ENCODE measurements at places on chromosomes 6 and 20. TPM values are rescaled to one million over a fixed set of nuclear protein-coding genes. Genes with fewer than 3 reads are reported as not detected.

DNA sequence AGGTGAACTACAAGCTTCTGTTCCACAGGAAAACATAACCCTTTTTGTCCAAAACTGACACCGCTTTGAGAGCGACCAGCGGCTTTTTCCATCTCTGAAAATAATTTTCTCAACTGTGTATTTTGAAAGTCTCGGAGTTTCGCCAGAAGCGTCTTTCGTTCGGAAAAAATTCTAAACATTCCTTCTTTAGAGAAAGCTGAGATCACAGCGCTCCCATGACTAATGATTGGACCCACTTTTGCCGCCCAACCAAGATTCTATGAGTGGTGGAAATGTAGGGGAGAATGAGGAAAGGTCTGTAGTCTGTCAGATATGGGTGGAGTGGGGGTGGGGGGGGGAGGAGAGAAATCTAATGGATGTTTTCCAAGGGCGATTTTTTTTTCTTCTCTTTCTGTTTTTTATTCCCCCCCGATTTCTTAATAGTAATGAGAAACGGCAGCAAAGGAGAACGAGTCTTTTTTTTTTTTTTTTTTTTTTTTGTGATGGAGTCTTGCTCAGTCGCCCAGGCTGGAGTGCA, 189.3 kb downstream of the TRIM27 start:
- no peaks in the 10 kb centered on the region for H3K4me1 ChIP-seq
- peaks cover 3% of the 10 kb centered on the region for H3K27me3 ChIP-seq
- H3K36me3 ChIP-seq: no peaks in the 10 kb centered on the region
- no peak overlapping the region for H3K27ac ChIP-seq

GRCh38 chr6:925656-926213, 232.8 kb upstream of the EXOC2 start:
- no peaks in the 10 kb centered on the region for H3K27me3 ChIP-seq
- no peak overlapping the region for H3K27ac ChIP-seq
- no peaks in the 10 kb centered on the region for H3K4me1 ChIP-seq
- no peaks in the 10 kb centered on the region for H3K36me3 ChIP-seq

- no peaks in the 10 kb centered on the region for H3K36me3 ChIP-seq
- no peak overlapping the region for H3K27ac ChIP-seq
- H3K4me3 ChIP-seq: no peak overlapping the region
- H3K4me1 ChIP-seq: no peaks in the 10 kb centered on the region
Observed at GRCh38 chr20:53671370-53671769, 77.7 kb upstream of the ZNF217 start.

- peak overlapping the region; percentile 3 for H3K27ac ChIP-seq
- H3K27me3 ChIP-seq: no peaks in the 10 kb centered on the region
- peak; percentile 88 for DNase-seq
- H3K4me1 ChIP-seq: no peaks in the 10 kb centered on the region
- H3K36me3 ChIP-seq: no peaks in the 10 kb centered on the region
Observed at GRCh38 chr6:7267466-7268091, 45.4 kb downstream of the SSR1 start.

Gene FAM184A
- total RNA-seq: 7.6 TPM

Gene HSPA12B
- 9.4 TPM for total RNA-seq

Data from prostate gland (tissue), 2 donors.